ENCODE measurements at places on chromosomes 4 and X.

DNA sequence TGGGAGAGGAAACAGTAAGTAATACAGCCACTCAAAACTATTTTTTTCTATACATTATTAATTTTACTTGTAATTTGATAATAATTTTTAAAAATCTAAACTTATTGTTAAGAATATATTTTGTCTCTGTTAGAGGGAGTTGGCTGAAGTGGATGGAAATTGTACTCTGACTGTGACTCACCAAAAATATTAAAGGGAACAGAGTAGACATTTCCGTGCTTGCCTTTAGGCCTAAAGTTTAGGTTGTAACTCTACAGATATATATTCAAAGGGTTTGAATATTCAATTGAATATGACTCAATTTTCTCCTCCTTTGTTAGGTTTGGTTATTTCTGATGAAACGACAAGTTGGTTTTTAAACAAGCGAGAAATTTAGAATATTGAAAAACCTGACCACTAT is 128.3 kb upstream of the PITX2 start:
- no peak for DNase-seq

- DNase-seq, result no peak
Observed at GRCh38 chr4:86848732-86849619, at the start of gene SLC10A6. Gene SLC10A6 (minus strand): TSS chr4:86849384. CDS start chr4:86849115, 269 bp downstream.

- no peak for DNase-seq
Observed at GRCh38 chr4:73068491-73069337, 802 bp downstream of the COX18 start.

DNA sequence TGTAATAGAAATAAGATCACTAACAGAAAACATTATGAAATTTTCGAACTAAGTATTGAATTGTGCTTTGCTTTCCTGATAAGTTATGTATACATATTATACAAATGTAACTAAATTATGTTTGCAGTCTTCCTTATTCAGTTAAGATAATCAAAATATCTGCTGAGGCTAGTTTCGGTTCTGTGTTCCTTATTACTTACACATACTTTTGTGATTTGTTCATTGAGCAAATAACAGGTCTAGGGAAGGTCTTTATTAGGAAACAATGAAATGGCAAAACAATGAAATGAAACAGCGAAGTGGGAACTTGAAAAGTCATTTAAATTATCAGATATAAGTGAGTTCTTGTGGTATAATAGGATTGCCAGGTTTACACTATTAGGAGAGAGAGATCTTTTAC is 352.4 kb downstream of the GRIA2 start:
- no peak for DNase-seq

GRCh38 chrX:123859409-123859845 is 426 bp upstream of the XIAP start:
- DNase-seq, result no peak

DNA sequence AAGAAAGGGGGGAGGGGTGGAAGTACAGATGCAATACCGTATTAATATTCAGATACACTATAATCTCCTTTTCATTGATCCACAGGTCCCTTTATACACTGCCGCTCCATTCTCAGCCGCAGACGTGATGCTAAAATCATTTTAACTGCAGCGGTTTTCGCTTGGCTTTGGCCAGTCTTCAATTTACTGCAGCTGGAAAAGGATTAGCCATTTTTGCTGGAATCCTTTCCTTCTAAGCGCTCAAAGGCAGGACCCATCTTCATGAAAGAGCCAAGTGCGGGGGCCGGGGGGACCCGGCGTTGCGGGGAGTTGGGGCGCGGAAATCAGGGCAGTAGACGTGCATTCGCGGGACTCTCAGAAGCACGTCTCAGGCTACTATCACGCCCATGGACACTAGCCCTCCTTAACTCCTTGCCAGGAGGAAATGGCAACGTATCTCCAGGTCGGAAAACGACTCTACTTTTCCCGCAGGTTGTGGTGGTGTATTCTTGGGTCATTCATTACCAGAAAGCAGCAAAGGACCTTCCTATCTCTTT is 1.7 kb upstream of the PCDH10 start:
- no peak for DNase-seq

- DNase-seq, result no peak
Observed at GRCh38 chrX:68511255-68511654, 12.4 kb downstream of the YIPF6 start.

DNA sequence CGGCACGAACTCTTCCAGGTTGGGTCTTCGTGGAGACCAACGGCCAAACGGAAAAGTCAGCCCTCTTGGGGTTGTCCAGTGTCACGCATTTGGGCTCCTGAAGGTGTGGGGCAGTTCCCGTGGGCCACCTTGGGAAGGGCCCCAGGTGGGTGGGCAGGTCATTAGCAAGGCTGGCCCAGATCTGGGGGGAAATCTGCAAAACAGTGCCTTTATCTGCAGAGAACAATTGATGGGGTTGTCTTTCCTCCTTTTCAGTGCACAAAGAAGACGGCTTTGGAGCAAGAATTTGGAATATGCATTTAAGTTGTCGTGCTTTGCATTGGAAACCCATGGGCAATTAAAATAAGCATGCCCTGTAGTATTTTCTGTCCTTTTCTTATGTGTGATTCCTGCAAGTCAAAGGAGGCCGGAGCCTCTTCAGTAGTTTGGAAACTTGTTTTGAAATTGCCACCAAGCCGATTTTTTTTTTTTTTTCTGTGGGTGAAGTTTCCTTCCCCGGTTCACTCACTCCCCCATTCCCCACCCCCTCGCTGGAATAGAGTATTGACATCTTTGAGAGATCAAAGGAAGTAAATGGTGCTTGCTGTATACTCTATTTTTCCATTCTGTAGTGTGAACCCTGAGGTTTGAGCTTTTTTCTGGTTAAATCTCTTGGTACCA is 9.8 kb downstream of the ZIC3 start:
- no peak for DNase-seq

- DNase-seq, result no peak
Observed at GRCh38 chr4:137015426-137016409, 516.6 kb downstream of the PCDH18 start.

DNA sequence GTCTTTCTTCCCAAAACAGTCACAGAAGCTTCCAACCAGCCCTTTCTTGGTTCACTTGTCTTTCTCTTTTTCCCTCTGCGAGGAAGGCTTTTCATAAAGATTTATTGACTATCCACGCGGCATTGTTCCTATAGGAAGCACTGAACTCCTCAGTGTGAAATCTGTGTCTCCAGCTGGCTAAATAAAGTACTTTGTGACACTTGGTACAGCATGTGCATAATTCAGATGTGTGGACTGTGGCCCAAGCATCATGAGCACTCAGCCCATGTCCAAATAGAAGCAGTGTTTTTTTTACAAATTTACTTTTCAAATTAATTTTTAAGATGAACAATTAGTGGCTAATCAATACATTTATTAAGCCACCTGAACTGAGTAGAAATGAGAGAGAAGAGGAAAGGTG is 146.4 kb downstream of the EDA start:
- no peak for DNase-seq

DNA sequence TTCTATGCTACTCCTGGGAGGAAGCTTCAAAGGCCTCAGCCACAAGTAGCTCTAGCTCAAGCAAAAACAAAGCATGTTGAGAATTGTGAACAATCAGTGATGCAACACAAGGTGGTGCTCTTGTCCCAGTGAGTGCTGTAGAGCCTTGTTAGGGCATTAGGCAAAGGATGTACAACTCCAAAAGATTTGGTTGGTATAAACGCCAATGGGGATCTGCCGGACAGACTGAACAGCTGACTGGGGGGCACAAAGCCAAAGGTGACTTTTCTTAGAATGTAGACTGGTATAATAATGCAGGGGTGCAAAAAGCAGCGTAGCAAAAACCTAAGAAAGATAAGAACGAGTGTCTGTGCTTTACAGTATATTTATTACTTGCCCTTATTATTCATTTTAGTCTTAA is 62.6 kb upstream of the ALB start:
- DNase-seq, result no peak

GRCh38 chrX:148629434-148629833 is 129.0 kb downstream of the AFF2 start:
- DNase-seq, result no peak

- no peak for DNase-seq
Observed at GRCh38 chr4:28386776-28387175, 1526.1 kb downstream of the STIM2 start.

DNA sequence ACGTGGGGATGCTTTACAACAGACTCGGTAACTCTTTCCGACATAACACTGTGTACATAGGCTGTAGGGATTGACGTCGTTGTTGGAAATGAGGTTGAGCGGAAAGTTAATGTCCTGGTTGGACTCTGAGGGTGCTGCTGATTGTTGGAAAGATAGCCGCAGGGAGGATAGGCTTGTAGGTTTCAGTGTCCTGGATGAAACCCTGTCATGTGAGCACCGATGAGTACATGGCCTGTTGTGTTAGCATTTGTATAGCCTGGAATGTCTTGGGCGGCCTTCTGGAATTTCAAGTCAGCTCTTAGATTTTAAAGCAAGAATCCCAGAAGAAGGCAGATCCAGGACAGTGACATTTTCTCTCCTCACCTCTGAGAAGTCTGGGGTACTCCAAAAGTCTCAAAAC is 63.3 kb downstream of the TBC1D14 start:
- DNase-seq, result no peak

- DNase-seq, result no peak
Observed at GRCh38 chr4:94341481-94342370, 910 bp downstream of the HPGDS start.
